Activated CD4-positive, alpha-beta memory T cell treated with anti-CD3 and anti-CD28 coated beads, Interleukin-2, amount 10 ng/mL, durations not matched to agents 7 days and 5 days (primary cell): ENCODE measurements at places on chromosomes 1 and 21. TPM values are rescaled to one million over a fixed set of nuclear protein-coding genes. Genes with fewer than 3 reads are reported as not detected.
A peak's percentile ranks its signal among the peaks of the same experiment; 100 is the strongest.

WNT3A gene
- not detected for total RNA-seq

DNA sequence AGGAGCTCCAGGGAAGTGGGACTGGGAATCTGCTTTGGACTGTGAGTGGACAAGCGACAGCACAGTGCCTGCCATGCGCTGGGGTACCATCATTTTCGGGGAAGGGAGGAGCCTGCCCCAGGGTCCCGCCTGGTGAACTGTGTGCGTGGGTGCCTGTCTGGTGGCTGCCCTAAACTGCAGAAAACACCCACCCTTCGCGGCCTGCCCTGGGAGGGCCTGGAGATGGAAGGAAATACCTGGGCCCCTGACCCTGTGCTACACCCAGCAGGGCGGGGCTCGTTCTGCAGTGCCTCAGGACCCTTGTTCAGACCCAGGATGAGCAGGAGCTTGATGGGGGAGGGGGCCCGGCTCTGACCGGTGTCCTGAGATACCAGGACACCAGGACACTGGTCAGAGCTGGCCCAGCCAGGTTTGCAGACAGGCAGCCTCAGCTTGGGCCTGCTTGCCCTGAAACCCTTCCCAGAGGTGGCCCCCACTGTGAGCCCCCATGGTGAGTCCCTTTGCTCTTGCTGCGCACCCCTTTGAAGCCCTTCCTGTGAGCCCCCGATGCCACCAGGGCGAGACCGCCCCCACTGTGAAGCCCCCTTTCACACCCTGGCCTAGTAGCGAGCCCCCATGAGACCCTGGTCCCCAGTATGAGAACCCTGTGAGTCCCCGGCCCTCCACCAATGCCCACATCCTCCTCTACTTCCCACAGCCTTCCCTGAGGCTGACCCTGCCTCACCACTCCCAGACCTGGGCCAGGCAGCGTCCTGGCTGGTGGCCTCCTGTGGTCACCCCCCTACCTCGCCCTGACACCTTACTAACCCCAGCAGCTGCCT lies 2.6 kb downstream of the GJC2 start:
- DNase-seq, result no peak

DNA sequence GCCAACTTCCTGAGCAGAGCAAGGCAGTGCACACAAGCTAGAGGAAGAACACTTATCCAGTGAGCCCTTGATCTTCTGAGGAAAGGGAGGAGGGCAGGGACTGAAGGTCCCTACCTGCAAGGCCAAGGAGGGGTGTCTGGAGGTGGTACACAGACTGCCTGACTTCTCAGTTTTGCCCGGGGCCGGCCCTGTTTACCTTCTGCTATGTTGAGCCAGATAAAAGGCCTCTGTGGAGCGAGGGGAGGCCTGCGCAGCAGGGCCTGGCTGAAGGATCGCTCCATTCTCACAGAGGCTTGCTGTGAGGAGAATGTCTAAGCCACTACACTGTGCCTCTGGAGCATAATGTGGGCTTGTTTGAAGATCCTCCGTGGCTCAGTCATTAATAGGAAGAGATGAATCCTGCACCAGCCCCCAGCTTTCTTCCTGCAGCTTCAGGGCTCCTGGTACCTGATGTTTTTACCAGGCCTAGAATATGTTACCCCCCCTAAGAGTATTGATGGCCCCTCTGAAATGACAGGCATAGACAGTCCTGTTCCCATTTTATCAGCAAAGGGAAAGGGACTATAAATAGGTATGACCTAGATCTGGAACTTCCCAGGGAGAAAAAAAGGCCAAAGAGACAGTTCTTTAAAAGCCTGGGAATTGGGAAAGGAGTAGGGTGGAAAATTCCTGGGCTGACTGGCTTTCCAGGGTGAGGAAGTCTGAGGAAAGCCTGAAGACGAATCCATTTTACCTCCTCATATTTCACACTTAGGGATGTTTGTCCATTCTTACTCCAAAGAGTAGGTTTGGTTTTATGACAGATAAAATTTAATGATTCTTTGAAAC lies 4.7 kb downstream of the POGK start:
- DNase-seq, result no peak

DNA sequence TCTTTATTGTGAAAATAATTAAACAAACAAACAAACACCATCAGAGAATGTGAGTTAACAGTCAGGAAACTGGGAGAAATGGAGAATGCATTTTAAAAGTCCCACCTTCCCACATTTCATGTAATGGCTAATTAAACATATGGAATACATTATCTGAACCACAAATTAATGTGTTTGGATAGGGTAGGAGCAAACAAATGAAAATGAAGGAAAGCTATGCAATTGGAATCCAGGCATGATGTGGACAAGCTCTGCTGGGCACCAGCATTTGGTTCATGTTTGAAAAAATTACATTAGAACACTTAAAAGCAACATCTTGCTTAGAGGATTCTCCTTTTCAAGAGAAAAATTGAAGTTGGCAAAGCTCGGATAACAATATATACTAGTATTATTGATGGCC lies 628.1 kb downstream of the LMO4 start:
- DNase-seq, result no peak

FALEC gene
- not detected for total RNA-seq

DNA sequence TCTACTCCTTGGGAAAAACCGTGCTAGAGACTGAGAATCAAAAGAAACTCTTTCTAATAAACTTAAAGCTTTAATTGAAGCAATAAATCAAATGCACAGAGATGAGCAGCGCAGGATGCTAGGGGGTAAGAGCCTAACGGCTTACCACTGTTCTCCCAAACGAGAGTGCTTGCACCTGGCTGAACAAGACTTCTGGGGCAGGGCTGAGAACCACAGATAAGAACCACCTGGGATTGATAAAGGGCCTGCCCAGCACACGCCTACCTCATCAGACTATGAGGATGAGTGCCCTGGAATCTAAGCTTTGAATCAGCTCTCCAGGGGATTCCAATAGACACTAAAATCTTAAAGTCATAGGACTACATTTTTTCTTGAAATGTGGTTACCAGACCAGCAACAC lies 43.3 kb downstream of the KRTAP19-8 start:
- no peak for DNase-seq

DNA sequence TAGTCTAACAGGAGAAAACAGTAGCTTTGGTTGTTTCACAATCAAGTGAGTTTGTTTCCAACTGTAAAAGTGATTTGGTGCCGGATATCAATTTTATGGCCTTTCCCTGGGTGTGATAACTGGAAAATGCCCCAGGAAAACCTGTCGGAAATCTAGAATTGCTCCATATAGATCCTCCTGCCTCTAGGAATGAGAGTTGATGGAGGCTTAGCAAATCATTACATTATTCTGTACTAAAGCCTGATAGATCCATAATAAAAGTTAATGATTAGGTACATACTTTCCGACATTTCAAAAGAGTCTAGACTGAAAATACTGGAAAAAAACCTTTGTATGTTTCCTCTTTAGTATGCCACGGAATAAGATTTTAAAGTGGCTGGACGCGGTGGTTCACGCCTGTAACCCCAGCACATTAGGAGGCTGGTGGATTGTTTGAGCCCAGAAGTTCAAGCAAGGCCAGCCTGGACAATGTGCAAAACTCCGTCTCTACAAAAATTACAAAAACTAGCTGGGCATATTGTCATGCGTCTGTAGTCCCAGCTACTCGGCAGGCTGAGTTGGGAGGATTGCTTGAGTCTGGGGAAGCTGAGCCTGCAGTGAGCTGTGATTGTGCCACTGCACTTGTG lies 70.0 kb upstream of the SLC45A1 start:
- DNase-seq, result no peak

GRCh38 chr21:31211836-31212235 lies 132.2 kb downstream of the TIAM1 start:
- DNase-seq, result no peak

RGS18 gene
- 0.28 TPM for total RNA-seq

DNA sequence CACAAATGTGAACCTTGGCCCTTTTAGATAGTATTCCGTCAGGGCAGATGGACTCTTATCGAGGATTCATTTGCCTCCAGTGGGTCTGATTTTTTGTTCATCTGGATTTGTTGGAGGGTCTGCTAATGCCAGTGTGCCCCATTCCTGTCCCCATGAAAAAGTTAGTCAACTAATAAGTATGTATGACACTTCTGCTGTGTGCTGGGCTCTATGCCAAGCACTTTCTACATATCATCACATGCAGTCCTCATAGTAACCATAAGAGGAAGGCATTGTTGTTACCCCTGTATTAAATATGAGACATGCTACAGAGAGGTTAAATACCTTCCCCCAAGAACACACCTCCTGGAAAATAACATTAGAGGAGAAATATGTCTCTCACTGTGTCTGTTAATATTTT lies 46.6 kb upstream of the MAB21L3 start:
- no peak for DNase-seq

DNA sequence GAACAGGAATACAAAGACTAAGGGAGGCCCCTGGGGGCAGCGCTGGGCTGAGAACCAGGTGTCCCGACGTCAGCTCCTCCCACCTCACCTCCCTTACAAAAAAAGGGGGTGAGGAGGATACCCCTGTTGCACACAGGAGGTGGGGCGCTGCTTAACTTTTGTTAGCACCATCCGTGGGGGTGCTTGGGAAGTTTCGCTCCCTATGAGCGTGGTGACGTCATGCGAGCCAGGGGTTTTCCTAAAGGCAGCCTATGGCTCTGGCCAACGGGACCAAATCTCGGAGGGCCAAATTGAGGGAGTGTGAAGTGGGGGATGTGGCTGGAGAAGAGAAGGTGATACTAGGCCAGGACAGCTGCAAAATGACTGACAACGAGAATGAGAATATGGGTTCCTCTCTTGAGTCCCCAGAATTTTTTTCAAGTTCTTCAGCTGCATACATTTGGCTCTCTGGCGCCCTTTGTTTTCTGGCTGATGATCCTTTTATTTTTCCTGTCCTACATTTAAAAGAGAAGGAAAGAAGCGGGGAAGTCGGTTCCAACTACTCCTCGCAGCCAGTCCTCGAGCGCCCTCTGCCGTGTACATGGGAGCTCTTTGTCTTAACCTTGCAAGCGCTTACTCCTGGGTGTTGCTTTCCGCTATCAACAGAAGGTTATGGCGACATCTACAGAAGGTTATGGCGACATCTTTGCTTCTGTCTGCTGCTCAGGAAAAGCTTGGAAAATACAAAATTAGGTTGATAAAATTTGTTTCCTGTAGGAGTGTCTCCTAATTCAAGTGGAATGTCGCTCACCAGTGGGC lies 48.0 kb upstream of the ZC3H11B start:
- peak; percentile 49 for DNase-seq

- no peak for DNase-seq
Observed at GRCh38 chr1:197438010-197438790, 170.1 kb downstream of the CRB1 start.

DNA sequence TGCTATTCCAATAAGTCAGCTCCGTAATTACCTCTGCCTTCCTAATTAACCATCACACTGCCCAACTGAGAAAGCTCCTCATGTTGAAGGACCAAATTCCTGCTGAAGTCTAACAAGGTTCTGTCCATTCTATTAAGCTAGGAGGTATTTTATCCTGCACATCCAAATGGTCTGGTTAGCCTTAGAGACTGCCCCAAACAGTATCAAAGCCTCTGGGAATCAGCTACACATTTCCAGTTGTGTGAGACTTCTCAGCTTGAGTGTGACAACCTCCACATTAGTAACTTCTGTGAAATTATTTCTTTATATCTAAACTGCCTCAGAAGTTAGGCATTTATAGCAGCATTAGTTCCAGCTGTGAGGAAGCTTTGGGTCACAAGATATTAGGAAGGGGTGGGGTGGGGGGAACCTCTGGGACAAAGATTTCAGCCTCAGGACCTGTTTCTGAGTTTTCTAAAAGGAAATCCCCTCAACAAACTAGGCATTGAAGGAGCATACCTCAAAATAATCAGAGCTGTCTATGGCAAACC lies 150.5 kb upstream of the DUSP10 start:
- DNase-seq, result no peak
